ENCODE measurements at places on chromosomes 6 and 20.

- no peak for DNase-seq
Observed at GRCh38 chr20:16191496-16191895, 381.8 kb downstream of the KIF16B start.

DNA sequence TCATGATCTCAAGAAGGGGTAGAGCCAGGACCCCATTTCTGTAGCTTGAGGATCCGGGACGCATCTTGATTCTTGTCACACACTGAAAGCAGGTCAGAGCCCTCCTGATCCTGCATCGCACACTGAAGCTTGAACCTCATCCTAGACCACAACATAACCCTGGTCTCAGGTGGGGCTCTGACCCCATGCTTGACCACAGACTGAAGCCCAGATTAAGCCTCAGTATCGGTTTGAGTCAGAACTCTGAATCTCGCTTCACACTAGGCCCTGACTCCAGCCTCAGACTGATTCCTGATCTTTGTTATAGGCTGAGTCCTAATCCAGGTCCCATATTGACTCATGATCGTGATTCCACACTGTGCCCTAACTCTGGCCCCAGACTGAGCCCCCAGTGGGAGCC is 8.5 kb upstream of the RSPO4 start:
- DNase-seq: no peak

DNA sequence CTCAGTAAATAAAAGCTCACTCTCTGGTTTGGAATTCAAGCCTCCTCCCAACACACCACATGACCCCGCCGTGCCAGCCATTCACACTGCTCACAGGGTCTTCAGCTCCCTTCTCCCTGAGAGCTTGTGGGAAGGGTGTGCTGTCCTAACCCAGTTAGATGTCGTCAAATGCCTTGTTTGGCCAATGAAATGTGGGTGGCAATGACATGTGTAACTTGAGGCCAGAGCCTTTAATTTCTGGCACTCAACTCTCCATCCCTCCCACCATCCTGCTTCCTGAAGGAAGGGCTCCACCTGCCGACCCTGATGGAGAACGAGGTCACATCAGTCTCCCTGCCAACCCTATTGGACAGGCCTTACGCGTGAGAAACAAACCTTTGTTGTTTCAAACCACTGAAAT is 224.5 kb upstream of the AGPAT4 start:
- DNase-seq: no peak

DNA sequence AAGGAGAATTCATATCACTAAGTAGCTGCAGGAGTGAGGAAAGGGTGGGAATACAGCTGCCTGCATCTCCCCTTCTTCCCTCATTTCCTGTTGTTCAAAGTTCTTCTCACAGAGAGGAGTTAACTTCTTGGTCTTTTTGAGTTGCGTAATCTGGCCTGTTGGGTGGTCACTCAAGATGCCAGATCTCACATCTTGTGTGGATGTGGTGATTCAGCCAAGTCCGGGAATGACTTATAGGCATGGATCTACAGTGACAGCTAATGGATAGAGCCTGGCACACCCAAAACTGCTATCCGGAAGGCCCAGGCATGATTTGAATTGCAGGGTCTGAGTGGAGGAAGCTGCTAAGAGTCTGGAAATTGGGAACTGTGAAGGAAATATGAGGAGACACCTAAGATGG is 100.2 kb upstream of the SLC35B3 start:
- no peak for DNase-seq

- peak; percentile 11 for DNase-seq
Observed at GRCh38 chr6:37820718-37821079, 1.2 kb downstream of the ZFAND3 start.

DNA sequence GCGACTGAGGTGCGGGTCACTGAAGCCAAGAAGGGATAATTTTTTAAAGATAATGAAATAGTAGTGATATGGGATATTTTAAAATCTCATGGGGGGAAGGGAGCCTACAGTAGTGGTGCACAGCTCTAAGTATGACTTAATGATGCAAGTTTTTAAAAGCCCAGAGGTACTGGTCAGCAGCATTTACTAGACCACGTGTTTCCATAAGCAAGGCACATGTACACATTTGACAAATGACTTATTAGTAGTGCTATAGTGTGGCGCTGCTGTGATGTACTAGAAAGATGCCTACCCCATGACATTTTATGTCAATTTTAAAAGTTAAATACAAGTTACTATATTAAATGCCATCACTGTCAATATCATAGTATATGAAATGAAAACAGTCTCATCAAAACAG is 7.5 kb upstream of the LINC00237 start:
- DNase-seq: no peak

- no peak for DNase-seq
Observed at GRCh38 chr6:158978757-158979156, 21.2 kb downstream of the RSPH3 start.
